GM23248 (cell line): ENCODE measurements at places on chromosomes 12 and 14.

DNA sequence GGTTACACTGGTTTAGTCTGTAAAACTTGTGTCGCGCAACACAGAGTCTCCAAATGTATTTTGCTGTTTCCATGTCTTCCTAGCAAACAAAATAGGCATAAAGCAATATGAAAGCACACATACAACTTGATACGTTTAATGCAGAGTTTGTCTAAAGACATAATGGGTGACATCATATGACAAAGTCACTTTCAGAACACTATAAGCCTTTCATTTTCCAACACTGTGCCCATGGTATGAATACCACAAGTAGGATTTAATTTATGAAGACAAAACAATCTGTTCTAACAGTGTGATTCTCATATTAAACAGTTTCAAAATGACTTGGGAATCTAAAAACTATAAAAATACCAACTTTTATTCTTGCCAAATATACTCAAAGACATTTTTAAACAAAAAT lies 58.4 kb downstream of the PTPN21 start:
- no peak overlapping the region for H3K27ac ChIP-seq
- H3K4me1 ChIP-seq: no peaks in the 10 kb centered on the region
- no peak overlapping the region for H3K4me3 ChIP-seq
- no peaks in the 10 kb centered on the region for H3K27me3 ChIP-seq

DNA sequence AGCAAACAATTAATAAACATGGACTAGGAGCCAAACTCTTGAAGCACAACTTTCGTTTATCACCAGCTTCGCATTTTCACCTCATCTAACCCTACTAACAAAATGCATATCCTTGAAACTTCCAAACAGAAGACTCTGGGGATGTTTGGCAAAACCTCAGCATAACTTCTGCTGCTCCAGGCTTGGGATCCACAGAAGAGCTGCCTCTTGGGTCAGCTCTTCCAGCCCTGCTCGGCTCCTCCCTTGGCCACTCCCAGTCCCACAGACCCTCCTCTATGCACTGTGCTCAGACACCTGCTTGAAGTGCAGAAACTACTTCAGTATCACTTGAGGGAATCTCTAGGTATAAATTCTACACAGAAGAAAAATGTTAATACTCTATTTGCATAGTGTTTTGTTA lies 110.0 kb upstream of the AMIGO2 start:
- peaks cover 16% of the 10 kb centered on the region for H3K4me1 ChIP-seq
- no peak overlapping the region for H3K4me3 ChIP-seq
- no peaks in the 10 kb centered on the region for H3K36me3 ChIP-seq

- H3K27me3 ChIP-seq: peaks cover 24% of the 10 kb centered on the region; the same call in 1 of the 2 replicates
- no peak for DNase-seq
- H3K4me3 ChIP-seq: no peak overlapping the region
Measured at GRCh38 chr14:76720382-76720813, 40.9 kb upstream of the VASH1 start.

DNA sequence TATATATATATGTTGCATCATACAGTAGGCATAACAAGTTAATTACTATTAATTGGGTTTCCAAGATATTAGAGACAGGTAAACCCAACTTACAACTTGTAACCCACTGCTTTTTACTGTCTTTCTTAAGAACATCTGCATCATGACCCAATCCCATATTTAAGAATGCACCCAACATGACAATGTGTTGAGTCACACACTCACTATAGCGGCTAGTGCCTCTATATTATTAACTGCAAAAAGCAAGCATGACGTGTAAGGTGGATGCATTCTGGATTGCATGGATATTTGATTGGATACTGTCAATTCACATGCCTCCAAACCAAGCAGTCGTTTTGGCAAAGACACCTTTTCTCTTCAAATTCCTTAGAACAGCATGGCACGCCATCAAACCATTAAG lies 68.2 kb downstream of the KSR2 start:
- no peak overlapping the region for H3K27ac ChIP-seq
- H3K27me3 ChIP-seq: no peaks in the 10 kb centered on the region
- no peak overlapping the region for H3K4me3 ChIP-seq
- peak; percentile 31 for DNase-seq
- no peaks in the 10 kb centered on the region for H3K4me1 ChIP-seq
- H3K36me3 ChIP-seq: no peaks in the 10 kb centered on the region

DNA sequence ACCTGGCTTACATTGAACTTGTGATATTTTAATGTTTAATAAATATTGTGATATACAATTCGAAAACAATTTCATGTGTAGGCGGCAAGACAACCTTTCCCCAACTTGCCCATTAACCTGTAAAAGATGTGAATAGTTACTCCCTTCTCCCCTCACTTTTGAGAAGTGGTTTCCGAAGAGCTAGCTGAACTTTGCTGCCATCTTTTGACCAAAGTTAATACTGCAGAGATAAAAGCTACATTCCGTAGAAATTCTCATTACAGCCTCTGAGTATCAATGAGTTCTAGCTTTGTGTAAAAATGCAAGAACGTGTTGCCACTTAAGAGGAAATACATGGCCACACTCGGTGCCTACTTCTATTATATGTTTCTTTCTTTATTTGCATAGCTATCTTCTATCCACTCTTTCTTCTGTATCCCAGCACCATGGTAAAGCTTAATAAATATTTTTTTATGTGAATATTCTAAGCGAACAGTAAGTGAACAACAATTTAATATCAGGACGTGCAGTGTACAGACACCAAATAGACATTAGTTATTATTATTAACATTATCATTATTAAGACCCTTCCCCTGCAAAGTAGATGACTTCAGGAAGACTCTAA lies 105.1 kb upstream of the TMEM260 start:
- H3K4me3 ChIP-seq: no peak overlapping the region
- H3K27ac ChIP-seq: no peak overlapping the region
- peak; percentile 59 for DNase-seq

GRCh38 chr14:100472094-100472455 lies 115.1 kb downstream of the BEGAIN start:
- no peak overlapping the region for H3K4me3 ChIP-seq
- peaks cover 14% of the 10 kb centered on the region for H3K4me1 ChIP-seq
- no peaks in the 10 kb centered on the region for H3K36me3 ChIP-seq
- H3K27ac ChIP-seq: no peak overlapping the region

DNA sequence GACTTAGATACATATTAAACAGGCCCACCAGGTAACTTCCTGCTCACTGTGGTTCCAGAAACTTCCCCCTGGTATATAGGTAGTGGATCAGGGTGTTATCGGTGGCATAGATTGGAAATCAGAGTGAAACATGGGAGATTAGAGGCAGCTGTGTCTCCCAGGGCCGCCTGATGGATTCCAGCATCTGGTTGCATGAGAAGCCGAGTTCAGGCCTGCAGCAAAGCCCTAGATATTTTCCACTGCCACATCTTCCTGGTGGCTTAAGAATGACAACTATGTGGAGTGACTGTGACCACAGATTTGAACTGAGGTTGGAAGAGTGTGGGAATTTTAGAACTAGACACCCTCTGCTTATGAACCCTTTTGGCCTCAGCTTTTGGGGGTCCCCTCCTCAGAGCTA lies 184.8 kb upstream of the NTF3 start:
- H3K27ac ChIP-seq: no peak overlapping the region
- no peaks in the 10 kb centered on the region for H3K36me3 ChIP-seq
- H3K27me3 ChIP-seq: no peaks in the 10 kb centered on the region; the same call in none of the 2 replicates
- no peaks in the 10 kb centered on the region for H3K4me1 ChIP-seq
- no peak overlapping the region for H3K4me3 ChIP-seq

DNA sequence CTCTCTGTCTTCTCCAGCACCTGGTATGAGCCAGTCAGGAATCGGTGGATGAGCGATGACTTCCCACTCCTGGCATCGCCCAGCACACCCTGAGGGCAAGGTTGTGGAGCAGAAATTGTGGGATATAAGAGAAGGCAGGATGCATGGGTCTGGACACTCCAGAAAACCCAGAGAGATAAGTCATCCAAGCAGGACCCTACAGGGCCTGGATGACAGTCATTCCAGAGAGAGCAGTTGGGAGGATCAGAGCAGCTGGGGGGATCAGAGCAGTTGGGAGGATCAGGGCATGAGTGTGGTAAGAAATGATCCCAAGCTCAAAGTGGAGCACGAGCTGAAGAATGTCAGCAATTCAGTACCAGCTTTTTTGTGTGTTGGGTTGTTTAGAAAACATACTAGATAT lies 4.0 kb downstream of the AGAP2 start:
- no peak overlapping the region for H3K27ac ChIP-seq
- H3K36me3 ChIP-seq: no peaks in the 10 kb centered on the region
- DNase-seq: no peak
- no peak overlapping the region for H3K4me3 ChIP-seq
- no peaks in the 10 kb centered on the region for H3K4me1 ChIP-seq
- H3K27me3 ChIP-seq: peaks cover 32% of the 10 kb centered on the region

- H3K27ac ChIP-seq: peak overlapping the region; percentile 70
- peak; percentile 78 for DNase-seq
- H3K36me3 ChIP-seq: no peaks in the 10 kb centered on the region
- no peaks in the 10 kb centered on the region for H3K27me3 ChIP-seq
- H3K4me1 ChIP-seq: peaks cover 27% of the 10 kb centered on the region
- H3K4me3 ChIP-seq: peak overlapping the region; percentile 65
Measured at GRCh38 chr12:53232646-53233461, 845 bp upstream of the RARG start.

- peaks cover 25% of the 10 kb centered on the region for H3K4me1 ChIP-seq
- H3K4me3 ChIP-seq: peak overlapping the region; percentile 4; the same call in 1 of the 2 replicates
- H3K36me3 ChIP-seq: no peaks in the 10 kb centered on the region
- H3K27ac ChIP-seq: peak overlapping the region; percentile 26; the same call in 1 of the 2 replicates
Measured at GRCh38 chr12:95836630-95837239, 22.0 kb upstream of the SNRPF start.

DNA sequence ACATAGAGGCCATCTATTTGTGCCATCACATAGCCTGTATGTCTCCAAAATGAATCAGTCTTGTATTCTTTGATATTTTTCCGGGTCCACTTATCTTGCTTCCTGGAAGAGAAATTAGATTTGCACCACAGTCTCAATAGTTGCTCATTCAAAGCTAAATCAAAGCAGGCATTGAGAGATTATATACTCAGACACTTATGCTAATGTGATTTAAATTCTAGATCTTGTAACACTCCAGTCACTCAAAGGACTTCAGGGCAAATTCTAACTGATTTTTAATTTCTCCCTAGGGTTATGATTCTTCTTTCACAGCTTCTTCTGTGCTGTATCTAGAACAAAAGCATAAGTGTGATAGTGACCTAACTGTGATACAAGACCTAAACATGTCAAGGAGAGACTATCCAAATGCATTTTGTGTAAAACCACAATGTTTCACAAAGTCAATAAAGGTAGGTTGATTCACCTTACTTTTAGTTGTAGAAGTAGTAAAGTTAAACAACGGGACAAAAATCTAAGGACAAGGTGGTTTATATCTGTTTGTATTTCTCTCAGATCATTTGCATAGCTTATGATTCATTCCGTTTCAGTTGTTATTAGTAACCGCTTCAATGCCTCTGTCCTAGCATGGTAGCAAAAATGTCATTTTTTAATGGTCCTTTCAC lies 26.8 kb downstream of the PLBD1 start:
- H3K4me1 ChIP-seq: no peaks in the 10 kb centered on the region
- no peak overlapping the region for H3K27ac ChIP-seq
- DNase-seq: no peak
- no peak overlapping the region for H3K4me3 ChIP-seq
- no peaks in the 10 kb centered on the region for H3K27me3 ChIP-seq

- peak; percentile 60 for DNase-seq
- no peak overlapping the region for H3K27ac ChIP-seq
- H3K4me1 ChIP-seq: no peaks in the 10 kb centered on the region
Measured at GRCh38 chr12:4849115-4849541, 60.6 kb upstream of the KCNA1 start.

DNA sequence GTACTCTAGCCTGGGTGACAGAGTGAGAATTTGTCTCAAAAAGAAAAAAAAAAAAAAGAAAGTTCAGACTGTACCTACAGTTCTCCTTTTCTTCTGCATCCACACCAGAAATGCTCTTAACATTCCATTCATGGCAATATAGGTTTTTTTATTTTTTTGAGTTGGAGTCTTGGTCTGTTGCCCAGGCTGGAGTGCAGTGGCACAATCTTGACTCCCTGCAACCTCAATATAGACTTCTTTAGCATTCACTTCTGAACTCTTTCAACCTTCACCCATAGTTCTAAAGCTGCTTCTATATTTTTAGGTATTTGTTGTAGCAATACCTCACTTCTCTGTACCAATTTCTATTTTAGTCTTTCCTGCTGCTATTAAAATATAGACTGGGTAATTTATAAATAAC lies 1095.7 kb downstream of the FLRT2 start:
- no peaks in the 10 kb centered on the region for H3K27me3 ChIP-seq
- H3K27ac ChIP-seq: no peak overlapping the region
- H3K4me1 ChIP-seq: no peaks in the 10 kb centered on the region
- H3K36me3 ChIP-seq: no peaks in the 10 kb centered on the region
- H3K4me3 ChIP-seq: no peak overlapping the region
- no peak for DNase-seq

GRCh38 chr14:87503711-87504110 lies 489.3 kb downstream of the GALC start:
- no peak overlapping the region for H3K4me3 ChIP-seq
- no peaks in the 10 kb centered on the region for H3K27me3 ChIP-seq
- DNase-seq: no peak
- H3K4me1 ChIP-seq: no peaks in the 10 kb centered on the region

GRCh38 chr14:72830356-72830755 lies 63.5 kb downstream of the DPF3 start:
- H3K4me3 ChIP-seq: no peak overlapping the region
- H3K27me3 ChIP-seq: no peaks in the 10 kb centered on the region
- H3K36me3 ChIP-seq: no peaks in the 10 kb centered on the region
- DNase-seq: no peak

GRCh38 chr14:64196814-64197411 lies 97.3 kb downstream of the ESR2 start:
- DNase-seq: peak; percentile 70
- no peaks in the 10 kb centered on the region for H3K36me3 ChIP-seq
- H3K27ac ChIP-seq: no peak overlapping the region
- H3K27me3 ChIP-seq: no peaks in the 10 kb centered on the region

- no peaks in the 10 kb centered on the region for H3K36me3 ChIP-seq
- no peak overlapping the region for H3K27ac ChIP-seq
- no peak overlapping the region for H3K4me3 ChIP-seq
Measured at GRCh38 chr14:91173221-91173670, 59.4 kb downstream of the DGLUCY start.

- H3K36me3 ChIP-seq: 0 out of 2 replicates have a peak, but pooled peaks cover 5% of the 10 kb centered on the region
- H3K4me1 ChIP-seq: peaks cover 17% of the 10 kb centered on the region
- H3K27me3 ChIP-seq: no peaks in the 10 kb centered on the region
- peak; percentile 99 for DNase-seq
Measured at GRCh38 chr14:34539407-34540180, at the start of gene EAPP. Gene EAPP, minus strand, starts transcription at chr14:34539701. Its CDS starts 73 bp downstream, at chr14:34539628.

- no peaks in the 10 kb centered on the region for H3K27me3 ChIP-seq
- DNase-seq: no peak
- peaks cover 10% of the 10 kb centered on the region; the same call in 1 of the 2 replicates for H3K36me3 ChIP-seq
- H3K27ac ChIP-seq: no peak overlapping the region
- no peaks in the 10 kb centered on the region for H3K4me1 ChIP-seq
Measured at GRCh38 chr14:45034730-45035129, 49.2 kb upstream of the PRPF39 start.

DNA sequence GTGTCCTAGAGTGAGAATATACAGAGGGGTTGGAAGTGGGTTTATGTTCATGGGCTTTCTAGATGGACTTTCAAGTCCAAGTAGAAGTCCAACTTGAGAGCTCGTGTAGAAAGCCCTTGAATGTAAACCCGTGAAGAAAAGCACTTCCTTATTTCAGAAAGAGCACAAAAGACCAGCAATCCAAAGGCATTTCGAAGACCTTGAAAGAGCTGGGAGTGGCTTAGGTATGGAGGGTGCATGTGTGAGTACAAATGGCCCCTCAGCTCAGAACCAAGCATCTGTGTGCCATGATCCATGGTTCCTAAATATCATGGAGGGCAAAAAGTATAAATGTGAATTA lies 160.7 kb downstream of the ETV6 start:
- no peaks in the 10 kb centered on the region for H3K27me3 ChIP-seq
- peaks cover 30% of the 10 kb centered on the region for H3K4me1 ChIP-seq
- DNase-seq: no peak
- H3K27ac ChIP-seq: no peak overlapping the region
